Transverse colon (tissue), 4 donors: ENCODE measurements at places on chromosomes 1 and 21. TPM values are rescaled to one million over a fixed set of nuclear protein-coding genes. Genes with fewer than 3 reads are reported as not detected.

The CGN gene
- 123 TPM for total RNA-seq

The OLFML3 gene
- total RNA-seq, result 21.8 TPM

- H3K36me3 ChIP-seq, result no peaks in the 10 kb centered on the region
- H3K4me3 ChIP-seq, result no peak overlapping the region
- no peaks in the 10 kb centered on the region for H3K27me3 ChIP-seq
- no peak overlapping the region for H3K27ac ChIP-seq
- DNase-seq, result no peak
These were observed 61.4 kb downstream of the ALG6 start for GRCh38 chr1:63428815-63429214.

DNA sequence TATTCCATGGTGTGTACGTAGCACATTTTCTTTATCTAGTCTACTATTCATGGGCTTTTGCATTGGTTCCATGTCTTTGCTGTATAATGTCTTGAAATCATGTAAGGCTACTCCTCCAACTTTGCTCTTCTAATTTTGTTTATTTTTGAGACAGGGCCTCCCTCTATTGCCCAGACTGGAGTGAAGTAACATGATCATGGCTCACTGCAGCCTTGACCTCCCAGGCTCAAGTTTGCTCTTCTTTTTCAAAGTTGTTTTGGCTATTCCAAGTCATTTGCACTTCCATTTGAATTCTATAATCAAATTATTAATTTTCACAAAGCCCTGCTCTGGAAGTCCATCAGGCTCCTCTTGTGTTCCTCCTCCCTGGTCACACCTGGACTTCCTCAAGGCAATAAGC, 90.2 kb upstream of the SGIP1 start:
- no peak overlapping the region for H3K4me3 ChIP-seq
- peaks cover 6% of the 10 kb centered on the region for H3K4me1 ChIP-seq
- no peaks in the 10 kb centered on the region for H3K27me3 ChIP-seq
- no peak for DNase-seq

The AADACL3 gene
- total RNA-seq, result not detected
